ENCODE measurements at places on chromosomes 3 and 15. TPM values are rescaled to one million over a fixed set of nuclear protein-coding genes. Genes with fewer than 3 reads are reported as not detected.

Gene NPAP1
- total RNA-seq, result not detected

Gene AGBL1
- not detected for total RNA-seq

Gene POTEB2
- not detected for total RNA-seq

Gene LSMEM2
- not detected for total RNA-seq

Gene FBLN2
- total RNA-seq, result 1.6 TPM

Gene C15orf40
- 15.1 TPM for total RNA-seq

- no peaks in the 10 kb centered on the region for H3K36me3 ChIP-seq
- H3K27me3 ChIP-seq, result no peaks in the 10 kb centered on the region
- no peak overlapping the region for H3K27ac ChIP-seq
- no peak overlapping the region for H3K4me3 ChIP-seq
- peaks cover 17% of the 10 kb centered on the region for H3K4me1 ChIP-seq
- DNase-seq, result no peak
Measured at GRCh38 chr3:171245796-171246765, 214.1 kb downstream of the TNIK start.

GRCh38 chr15:96801576-96802150 lies 471.2 kb downstream of the NR2F2 start:
- no peak overlapping the region for H3K27ac ChIP-seq
- H3K4me3 ChIP-seq, result no peak overlapping the region
- DNase-seq, result no peak
- H3K4me1 ChIP-seq, result no peaks in the 10 kb centered on the region
- H3K27me3 ChIP-seq, result no peaks in the 10 kb centered on the region

GRCh38 chr3:193452338-193452737 lies 73.8 kb upstream of the ATP13A5 start:
- H3K36me3 ChIP-seq, result no peaks in the 10 kb centered on the region
- DNase-seq, result no peak
- no peak overlapping the region for H3K27ac ChIP-seq
- H3K27me3 ChIP-seq, result no peaks in the 10 kb centered on the region
- H3K4me3 ChIP-seq, result no peak overlapping the region

DNA sequence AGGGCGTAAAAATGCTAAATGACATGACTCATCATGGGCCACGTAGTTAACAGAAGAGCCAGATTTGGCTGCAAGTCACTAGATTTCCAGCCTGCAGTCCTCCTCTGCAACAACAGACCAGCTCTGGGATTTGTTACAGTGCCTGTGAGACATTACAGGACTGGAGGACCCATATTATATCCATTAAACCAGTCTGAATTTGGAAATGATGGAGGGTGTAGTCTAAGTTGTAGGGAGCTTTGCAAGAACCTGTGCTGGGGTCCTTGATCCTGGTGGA lies 10.8 kb downstream of the ZNF774 start:
- H3K4me3 ChIP-seq, result no peak overlapping the region
- H3K36me3 ChIP-seq, result no peaks in the 10 kb centered on the region
- no peak for DNase-seq

Gene MEGF11
- total RNA-seq, result not detected

GRCh38 chr15:35755237-35755802 lies 209.4 kb upstream of the DPH6 start:
- no peaks in the 10 kb centered on the region for H3K4me1 ChIP-seq
- no peak overlapping the region for H3K27ac ChIP-seq
- DNase-seq, result no peak
- no peak overlapping the region for H3K4me3 ChIP-seq
- H3K36me3 ChIP-seq, result no peaks in the 10 kb centered on the region

Gene KCNH8
- not detected for total RNA-seq

DNA sequence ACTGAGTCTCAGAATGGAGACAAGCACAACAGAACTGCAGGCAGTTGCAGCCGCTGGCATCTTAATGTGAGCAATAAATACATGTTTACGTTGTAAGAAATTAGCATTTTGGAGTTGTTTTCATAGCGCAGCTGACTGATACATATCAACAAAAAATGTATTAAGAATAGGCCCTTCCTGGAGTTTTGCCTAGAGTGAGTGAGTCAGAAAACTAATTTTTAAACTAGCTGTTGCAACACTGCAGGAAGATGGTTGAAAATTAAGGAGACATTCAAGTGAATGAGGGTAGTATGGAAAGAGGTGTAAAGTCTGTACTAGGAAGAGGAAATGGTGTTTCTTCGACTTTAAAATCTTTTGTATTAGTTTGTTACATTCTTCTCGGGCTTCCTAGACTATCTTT lies 39.6 kb upstream of the TIMP4 start:
- no peak overlapping the region for H3K4me3 ChIP-seq
- H3K4me1 ChIP-seq, result no peaks in the 10 kb centered on the region
- H3K36me3 ChIP-seq, result no peaks in the 10 kb centered on the region
- no peaks in the 10 kb centered on the region for H3K27me3 ChIP-seq

GRCh38 chr3:120450600-120451271 lies at the start of gene FSTL1:
TSS of gene FSTL1 (minus strand) at chr3:120450992. CDS start at chr3:120450746, 246 bp downstream.
- H3K36me3 ChIP-seq, result no peaks in the 10 kb centered on the region
- DNase-seq, result no peak
- peaks cover 21% of the 10 kb centered on the region for H3K27me3 ChIP-seq
- no peak within 1 kb of the TSS for H3K27ac ChIP-seq

GRCh38 chr15:31438601-31439265 lies 112.1 kb downstream of the KLF13 start:
- peak; percentile 20 for DNase-seq
- peak overlapping the region; percentile 95 for H3K27ac ChIP-seq
- H3K36me3 ChIP-seq, result no peaks in the 10 kb centered on the region
- no peaks in the 10 kb centered on the region for H3K27me3 ChIP-seq
- no peak overlapping the region for H3K4me3 ChIP-seq
- peaks cover 80% of the 10 kb centered on the region for H3K4me1 ChIP-seq

All from natural killer cell (primary cell).